ENCODE measurements at places on chromosomes 5 and 9.

DNA sequence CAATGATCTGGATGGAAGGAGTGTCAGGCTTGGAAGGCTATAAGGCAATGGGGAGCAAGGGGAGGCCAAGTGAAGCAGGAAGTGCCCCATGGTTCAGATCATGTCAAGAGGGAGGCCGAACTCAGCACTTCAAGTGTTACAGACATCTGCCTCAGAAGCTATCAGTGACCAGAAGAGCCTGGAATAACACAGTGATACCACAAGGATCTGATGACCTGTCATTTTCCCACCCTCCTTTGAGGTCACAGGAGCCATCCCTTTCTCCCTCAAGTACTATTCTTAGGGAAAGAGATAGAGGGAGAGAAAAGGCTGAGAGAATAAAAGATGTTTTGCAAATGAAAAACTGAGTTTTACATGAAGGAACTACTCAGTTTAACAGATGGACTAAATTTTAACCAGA, 454.8 kb downstream of the CSNK1G3 start:
- DNase-seq, result no peak

GRCh38 chr9:114061830-114062474, 16.1 kb downstream of the AMBP start:
- no peak for DNase-seq

DNA sequence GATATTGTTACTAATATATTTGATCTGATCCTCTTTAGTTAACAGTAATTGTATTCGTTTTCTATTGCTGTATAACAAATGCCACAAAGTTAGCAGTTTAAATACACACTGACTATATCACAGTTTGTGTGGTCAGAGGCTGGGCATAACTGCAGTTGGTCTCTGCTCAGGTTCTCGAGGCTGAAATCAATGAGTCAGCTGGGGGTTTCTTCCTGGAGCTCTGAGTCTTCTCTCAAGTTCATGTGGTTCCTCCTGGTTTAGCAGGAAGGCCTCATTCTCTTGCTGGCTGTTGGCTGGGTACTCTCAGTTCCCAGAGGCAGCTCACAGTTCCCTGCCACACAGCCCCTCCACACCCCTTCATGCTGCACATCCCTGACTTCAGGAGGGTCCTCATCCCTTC, 20.7 kb downstream of the COL23A1 start:
- no peak for DNase-seq

DNA sequence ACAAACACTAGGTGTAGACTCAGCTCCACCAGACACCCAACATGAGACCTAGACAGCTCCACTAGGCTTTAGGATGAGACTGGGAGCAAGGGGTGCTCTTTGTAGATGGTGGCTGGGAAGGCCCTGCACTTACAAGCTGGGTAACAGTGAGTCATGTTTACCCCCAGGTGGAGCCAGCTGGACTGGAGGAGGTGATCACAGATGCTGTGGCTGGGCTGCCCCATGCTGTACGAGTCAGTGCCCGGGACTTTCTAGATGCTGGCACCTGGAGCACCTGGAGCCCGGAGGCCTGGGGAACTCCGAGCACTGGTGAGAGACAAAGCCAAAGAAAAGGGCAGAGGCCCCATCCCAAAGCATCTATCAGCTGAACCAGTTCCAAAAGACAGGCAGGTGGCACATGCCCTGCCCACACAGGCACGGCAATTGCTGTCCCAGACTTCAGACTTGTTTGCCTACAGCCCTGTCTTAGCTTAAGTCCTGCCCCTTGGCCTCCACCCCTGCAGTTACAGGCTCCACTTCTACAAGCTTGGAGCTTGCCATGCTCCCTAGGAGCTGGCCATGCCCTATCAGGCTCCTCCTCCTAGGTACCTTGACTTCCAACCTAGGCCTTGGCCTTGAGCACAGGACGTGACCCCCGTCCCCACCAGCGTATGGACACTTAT, 2.7 kb downstream of the CCL27 start:
- DNase-seq, result no peak

DNA sequence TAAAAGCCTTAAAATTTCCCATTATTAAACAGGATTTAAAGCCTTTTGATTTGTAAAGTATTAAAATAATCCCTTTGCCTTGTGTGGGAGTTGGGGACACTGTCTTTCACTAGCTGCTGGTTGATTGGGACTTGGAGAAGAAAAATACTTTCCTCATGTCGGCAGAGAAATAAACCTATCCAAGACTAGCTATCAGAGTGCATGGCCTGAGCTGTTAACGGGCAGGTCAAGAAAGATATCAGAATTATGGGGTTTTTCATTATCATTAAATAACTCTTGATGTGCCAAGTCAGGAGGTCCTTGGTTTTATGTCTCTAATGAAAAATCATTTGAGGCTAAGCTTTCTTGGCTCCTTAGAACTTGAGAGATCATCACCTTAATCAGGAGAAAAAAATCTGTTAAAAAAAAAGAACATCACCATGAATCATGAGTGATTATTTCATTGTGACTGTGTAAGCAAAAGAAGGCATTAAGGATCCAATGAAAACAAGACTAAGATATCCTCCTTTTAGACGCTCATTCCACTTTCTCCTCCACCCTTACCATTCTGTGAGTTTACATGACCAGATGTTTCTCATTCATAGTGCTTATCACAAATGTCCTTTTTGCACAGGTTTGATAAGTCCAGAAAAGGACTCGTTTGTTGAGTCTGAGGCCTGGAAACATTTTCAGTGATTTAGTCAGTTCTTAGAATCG, 140.4 kb upstream of the EGFLAM start:
- no peak for DNase-seq

GRCh38 chr5:98308960-98309359, 464.5 kb upstream of the RGMB start:
- no peak for DNase-seq
